Common myeloid progenitor, CD34-positive (primary cell): ENCODE measurements at places on chromosomes 6 and 20.
A peak's percentile ranks its signal among the peaks of the same experiment; 100 is the strongest.

DNA sequence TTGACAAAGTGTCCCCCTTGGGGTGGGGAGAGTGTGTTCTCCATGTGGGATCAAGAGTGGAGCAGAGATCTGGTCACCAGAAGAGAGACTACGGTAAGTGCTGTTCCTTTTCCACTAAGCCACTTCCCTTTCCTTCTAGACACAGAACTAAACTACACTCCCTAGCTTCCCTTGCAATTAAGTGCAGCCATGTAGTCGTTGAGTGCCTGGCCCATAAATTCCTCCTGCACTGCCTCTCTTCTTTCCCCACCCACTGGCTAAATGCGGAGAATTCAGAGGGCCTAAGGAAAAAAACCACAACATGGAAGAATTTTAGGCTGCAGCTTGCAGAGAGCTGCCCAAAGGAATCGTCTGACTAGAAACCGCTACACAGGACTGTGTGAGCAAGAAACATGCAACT lies 1.5 kb downstream of the WDR27 start:
- DNase-seq, result no peak
- H3K4me3 ChIP-seq, result peak overlapping the region; percentile 91
- H3K36me3 ChIP-seq, result peaks cover 9% of the 10 kb centered on the region

GRCh38 chr6:147058786-147059385 lies 145.3 kb upstream of the STXBP5 start:
- H3K36me3 ChIP-seq, result no peaks in the 10 kb centered on the region
- no peaks in the 10 kb centered on the region for H3K27me3 ChIP-seq
- no peaks in the 10 kb centered on the region for H3K4me1 ChIP-seq
- no peak for DNase-seq
- H3K27ac ChIP-seq, result no peak overlapping the region
- H3K4me3 ChIP-seq, result no peak overlapping the region

GRCh38 chr20:3749087-3749688 lies 16.7 kb downstream of the HSPA12B start:
- H3K27me3 ChIP-seq, result no peaks in the 10 kb centered on the region
- H3K36me3 ChIP-seq, result peaks cover 8% of the 10 kb centered on the region
- no peak for DNase-seq
- peak overlapping the region; percentile 2 for H3K4me3 ChIP-seq
- H3K27ac ChIP-seq, result no peak overlapping the region

DNA sequence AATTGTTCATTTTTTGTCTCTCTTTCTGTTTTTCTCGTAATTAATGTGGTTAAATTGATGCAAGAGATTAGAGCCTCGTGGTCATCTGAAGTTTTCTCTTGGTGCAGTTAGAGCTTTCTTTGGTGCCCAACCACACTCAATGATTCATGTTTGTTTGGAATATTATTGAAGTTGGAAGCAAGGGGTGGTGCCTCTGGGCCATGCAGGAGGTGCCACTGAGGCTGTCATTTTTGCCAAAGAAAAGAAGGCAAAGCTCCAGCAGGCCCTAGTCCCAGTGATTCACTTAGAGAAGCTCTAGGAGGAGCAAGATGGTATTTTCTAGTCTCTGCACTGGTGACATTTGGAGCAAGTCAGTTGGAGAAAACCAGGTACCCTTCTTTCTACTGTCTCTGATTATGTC lies 144.5 kb upstream of the RALGAPA2 start:
- peaks cover 9% of the 10 kb centered on the region for H3K27me3 ChIP-seq
- peak; percentile 15 for DNase-seq
- H3K27ac ChIP-seq, result no peak overlapping the region
- peaks cover 14% of the 10 kb centered on the region for H3K4me1 ChIP-seq
- H3K36me3 ChIP-seq, result no peaks in the 10 kb centered on the region

GRCh38 chr20:31608251-31608945 lies 3.3 kb downstream of the ID1 start:
- H3K27me3 ChIP-seq, result no peaks in the 10 kb centered on the region
- H3K4me3 ChIP-seq, result peak overlapping the region; percentile 52
- no peaks in the 10 kb centered on the region for H3K36me3 ChIP-seq
- peaks cover 4% of the 10 kb centered on the region for H3K4me1 ChIP-seq
- peak; percentile 69 for DNase-seq

DNA sequence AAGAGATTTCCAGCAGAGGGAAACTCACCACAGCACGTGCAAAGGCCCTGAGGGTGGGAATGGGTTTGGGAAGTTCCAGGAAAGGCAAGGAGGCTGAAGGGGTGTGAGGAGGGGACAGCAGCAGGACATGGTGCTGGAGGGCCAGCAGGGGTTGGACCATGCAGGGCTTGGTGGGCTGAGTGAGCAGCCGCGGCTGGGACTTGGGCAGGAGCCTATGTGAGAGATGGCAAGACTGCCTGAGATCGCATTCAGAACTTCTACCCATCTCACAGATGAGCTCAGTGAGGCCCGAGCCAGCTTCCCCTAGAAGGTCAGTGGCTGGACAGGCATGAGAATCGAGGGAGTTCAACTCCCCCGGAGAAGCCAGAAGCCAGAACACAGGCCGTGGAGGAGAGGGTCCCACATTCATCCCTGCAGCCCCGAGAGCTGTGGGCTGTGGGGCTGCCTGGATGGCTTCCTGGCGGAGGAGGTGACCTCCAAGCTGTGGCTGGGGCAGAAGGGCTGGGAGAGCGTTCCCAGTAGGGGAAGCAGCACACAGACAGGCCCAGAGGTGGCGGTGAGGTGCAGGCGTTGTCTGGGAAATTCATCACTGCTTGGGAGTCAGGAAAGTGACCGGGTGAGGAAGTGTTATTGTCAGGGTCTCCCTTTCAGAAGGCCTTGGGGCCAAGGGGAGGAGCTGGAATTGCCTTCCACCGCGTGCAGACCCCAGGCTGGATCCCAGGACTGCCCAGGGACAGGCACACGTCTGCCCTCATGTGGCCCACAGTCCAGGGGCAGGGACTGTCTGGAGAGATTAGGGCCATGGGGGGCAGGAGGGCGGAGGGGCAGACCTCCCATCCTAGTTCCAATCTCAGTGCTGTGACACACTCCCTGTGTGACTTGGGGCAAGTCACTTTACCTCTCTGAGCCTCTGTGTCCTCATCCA lies 103.8 kb downstream of the CEBPB start:
- DNase-seq, result no peak
- no peak overlapping the region for H3K27ac ChIP-seq
- peaks cover 56% of the 10 kb centered on the region for H3K4me1 ChIP-seq
- H3K36me3 ChIP-seq, result no peaks in the 10 kb centered on the region

DNA sequence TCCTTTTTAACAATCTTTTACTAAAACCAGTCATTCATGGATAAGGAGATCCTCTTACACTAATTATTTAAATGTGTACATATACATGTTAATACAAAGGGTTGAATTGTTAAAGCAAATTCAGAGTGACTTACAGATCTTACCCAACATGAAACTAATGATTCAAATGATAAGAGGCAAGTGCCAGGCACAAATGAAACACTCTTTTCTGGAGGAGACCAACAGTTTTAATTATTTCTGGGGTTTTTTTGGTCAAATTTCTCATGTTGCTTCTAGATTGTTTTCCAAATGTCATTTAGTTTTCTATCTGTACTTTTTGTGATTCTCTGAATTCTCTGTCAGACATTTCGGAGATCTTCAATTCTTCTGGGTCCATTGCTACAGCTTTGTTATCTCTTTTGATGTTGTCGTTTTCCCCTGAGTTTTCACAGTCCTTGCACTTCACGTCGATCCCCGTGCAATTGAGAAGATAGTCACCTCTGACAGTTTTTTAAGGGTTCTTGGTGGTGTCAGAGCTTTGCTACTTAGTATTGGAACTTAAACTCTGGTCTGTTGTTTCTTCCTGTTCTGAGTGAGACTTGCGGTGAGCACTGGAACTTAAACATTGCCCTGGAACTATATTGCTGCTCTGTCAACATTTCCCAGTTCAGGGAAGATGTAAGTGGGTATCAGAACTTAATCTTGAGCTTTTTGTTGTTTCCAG lies 23.2 kb downstream of the MAS1 start:
- no peak overlapping the region for H3K27ac ChIP-seq
- H3K4me3 ChIP-seq, result no peak overlapping the region
- H3K27me3 ChIP-seq, result peaks cover 12% of the 10 kb centered on the region
- H3K36me3 ChIP-seq, result no peaks in the 10 kb centered on the region
- no peak for DNase-seq
- no peaks in the 10 kb centered on the region for H3K4me1 ChIP-seq

- H3K27ac ChIP-seq, result no peak overlapping the region
- H3K27me3 ChIP-seq, result peaks cover 28% of the 10 kb centered on the region
- H3K4me1 ChIP-seq, result peaks cover 12% of the 10 kb centered on the region
These were observed 6.8 kb upstream of the SULF2 start for GRCh38 chr20:47792021-47792618.

- DNase-seq, result no peak
- no peak overlapping the region for H3K27ac ChIP-seq
- H3K36me3 ChIP-seq, result no peaks in the 10 kb centered on the region
- H3K4me3 ChIP-seq, result no peak overlapping the region
- H3K27me3 ChIP-seq, result no peaks in the 10 kb centered on the region
- no peaks in the 10 kb centered on the region for H3K4me1 ChIP-seq
These were observed 108.5 kb upstream of the NXT1 start for GRCh38 chr20:23242104-23242503.

DNA sequence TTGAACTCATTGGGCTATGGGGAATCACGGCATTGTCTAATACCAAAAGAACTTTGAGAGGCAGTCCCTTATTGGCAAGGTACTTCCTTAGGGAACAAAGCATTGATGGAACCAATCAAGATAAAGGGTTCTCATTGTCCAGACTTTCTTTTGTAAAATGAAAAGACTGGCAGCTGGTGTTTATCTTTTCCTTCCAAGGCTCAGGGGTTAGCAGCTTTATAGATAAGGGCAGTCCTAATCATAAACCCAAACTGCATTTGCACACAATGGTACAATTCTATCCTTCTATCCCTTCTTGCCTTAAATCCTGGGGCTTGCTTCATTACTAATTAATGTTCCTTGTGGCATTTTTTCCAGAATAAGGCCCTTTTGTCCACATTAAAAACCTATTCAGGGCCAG lies 28.6 kb downstream of the CDK19 start:
- no peak overlapping the region for H3K4me3 ChIP-seq
- no peaks in the 10 kb centered on the region for H3K27me3 ChIP-seq
- peaks cover 5% of the 10 kb centered on the region for H3K36me3 ChIP-seq
- H3K4me1 ChIP-seq, result no peaks in the 10 kb centered on the region
- DNase-seq, result no peak

DNA sequence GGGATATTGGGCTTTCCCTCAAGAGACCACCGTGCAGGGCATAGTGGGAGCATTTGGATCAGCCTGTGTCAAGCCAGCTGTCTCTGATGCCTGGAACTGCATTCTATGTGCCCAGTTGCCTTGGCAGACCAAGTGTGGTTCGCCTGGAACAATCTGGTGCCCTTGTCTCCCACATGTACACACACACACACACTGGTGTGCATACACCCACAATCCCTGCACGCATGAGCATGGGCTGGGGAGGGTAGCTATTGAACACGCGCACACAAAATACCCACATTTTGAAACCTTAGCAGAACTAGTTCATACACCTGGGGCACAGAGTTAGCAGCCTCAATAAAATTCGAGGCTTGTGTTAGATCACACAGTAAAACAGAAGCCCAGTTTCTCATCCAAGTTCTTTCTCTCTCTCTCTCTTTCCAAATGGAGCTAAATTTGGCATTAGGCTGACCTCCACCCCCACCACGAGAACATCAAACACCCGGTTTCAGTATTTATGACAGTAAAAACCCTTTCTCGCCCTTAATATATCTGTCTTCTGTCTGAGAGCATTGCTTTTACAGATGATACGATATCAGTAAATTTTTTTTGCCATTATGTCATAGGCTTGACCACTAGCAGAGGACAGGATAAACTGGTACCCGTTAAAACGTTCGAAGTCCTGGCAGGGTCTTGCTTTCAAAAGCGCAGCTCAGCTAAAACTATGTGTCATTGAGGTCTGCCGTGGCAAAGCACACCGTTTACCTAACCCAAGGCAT lies 18.2 kb upstream of the NFATC2 start:
- peaks cover 33% of the 10 kb centered on the region for H3K4me1 ChIP-seq
- H3K27ac ChIP-seq, result no peak overlapping the region
- H3K36me3 ChIP-seq, result no peaks in the 10 kb centered on the region
- peaks cover 31% of the 10 kb centered on the region for H3K27me3 ChIP-seq
- H3K4me3 ChIP-seq, result no peak overlapping the region

GRCh38 chr20:21559305-21559704 lies 45.4 kb upstream of the NKX2-2 start:
- DNase-seq, result no peak
- no peak overlapping the region for H3K27ac ChIP-seq
- peaks cover 5% of the 10 kb centered on the region for H3K27me3 ChIP-seq
- no peak overlapping the region for H3K4me3 ChIP-seq
- H3K4me1 ChIP-seq, result no peaks in the 10 kb centered on the region

GRCh38 chr20:48008850-48009515 lies 223.7 kb upstream of the SULF2 start:
- no peaks in the 10 kb centered on the region for H3K27me3 ChIP-seq
- peaks cover 23% of the 10 kb centered on the region for H3K4me1 ChIP-seq
- no peak overlapping the region for H3K27ac ChIP-seq
- no peaks in the 10 kb centered on the region for H3K36me3 ChIP-seq
- no peak for DNase-seq

DNA sequence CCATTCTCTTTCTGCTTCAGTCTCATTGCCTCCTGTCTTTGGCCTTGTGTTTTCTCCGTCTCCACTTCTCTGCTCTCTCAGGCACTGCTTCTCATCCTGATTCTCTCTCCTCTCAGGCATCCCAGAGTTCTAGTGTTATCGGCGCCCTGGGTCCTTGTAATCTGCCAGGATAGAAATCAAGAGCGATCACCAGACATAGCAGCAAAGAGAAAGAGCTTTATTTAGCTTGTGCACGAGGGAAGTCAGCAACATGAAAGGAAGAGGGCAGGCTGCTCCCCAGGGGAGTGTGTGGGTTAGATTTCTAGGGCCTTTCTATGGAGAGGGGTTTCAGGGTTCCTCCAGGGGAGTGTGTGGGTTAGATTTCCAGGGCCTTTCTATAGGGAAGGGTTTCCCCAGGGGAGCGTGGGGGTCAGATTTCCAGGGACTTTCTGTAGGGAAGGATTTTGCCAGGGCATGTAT lies 32.5 kb downstream of the SUN5 start:
- H3K4me3 ChIP-seq, result no peak overlapping the region
- no peak for DNase-seq
- H3K36me3 ChIP-seq, result no peaks in the 10 kb centered on the region
- no peaks in the 10 kb centered on the region for H3K27me3 ChIP-seq
- H3K4me1 ChIP-seq, result peaks cover 47% of the 10 kb centered on the region
- H3K27ac ChIP-seq, result peak overlapping the region; percentile 83

DNA sequence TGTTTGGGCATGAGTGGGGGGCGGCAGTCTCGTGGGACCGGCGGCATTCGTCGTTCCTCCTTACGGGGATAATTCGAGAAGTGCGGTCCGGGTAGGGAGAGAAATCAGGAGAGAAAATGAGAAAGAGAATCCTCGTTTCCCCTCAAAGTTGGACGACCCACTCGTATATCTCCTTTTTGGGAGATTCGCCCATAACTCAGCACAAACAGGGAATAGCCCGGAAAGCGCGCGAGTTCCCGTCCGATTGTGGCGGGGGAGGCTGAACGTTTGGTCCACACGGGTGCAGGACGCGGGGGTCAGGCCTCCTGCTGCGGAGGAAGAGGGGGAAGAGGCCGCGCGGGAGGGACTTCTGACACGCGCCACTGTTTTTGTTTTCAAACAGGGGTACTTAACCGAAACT lies 42.4 kb downstream of the POPDC3 start:
- H3K4me3 ChIP-seq, result peak overlapping the region; percentile 75
- H3K36me3 ChIP-seq, result no peaks in the 10 kb centered on the region
- DNase-seq, result peak; percentile 10
- peaks cover 75% of the 10 kb centered on the region for H3K27me3 ChIP-seq
- no peak overlapping the region for H3K27ac ChIP-seq
